ENCODE measurements at places on chromosomes 7 and 10.

GRCh38 chr10:114320249-114321116 is 81.4 kb downstream of the VWA2 start:
- DNase-seq, result peak; percentile 48

DNA sequence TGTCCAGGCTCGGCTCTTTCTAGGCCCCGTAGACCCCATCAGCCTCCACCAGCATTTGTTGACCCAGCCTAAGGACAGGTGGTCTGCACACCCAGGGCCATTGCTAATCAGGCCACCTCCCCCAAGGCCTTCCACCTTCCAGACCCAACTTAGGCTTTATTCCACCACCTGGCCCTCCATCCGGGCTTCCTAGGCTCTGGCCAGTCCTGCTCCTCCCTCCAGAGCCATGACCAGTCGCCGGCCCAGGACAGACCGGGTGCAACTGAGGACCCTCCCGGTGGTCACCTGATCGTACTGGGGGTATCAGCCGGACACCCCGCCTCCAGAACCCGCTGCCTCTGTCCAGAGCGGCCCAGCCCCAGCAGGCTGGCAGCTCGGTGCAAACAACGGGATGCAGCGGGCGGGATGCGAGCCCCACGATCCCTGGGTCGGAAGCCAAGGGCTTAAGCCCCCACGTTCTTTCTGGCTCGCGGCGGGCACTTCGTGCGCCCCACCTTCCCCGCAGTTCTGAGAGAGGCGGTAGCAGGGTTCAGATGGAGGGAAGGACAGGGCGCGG is 545 bp downstream of the NACAD start:
- DNase-seq, result no peak

- DNase-seq, result no peak
Measured at GRCh38 chr7:24862461-24862860, 105.2 kb upstream of the GSDME start.

- DNase-seq, result no peak
Measured at GRCh38 chr7:132023466-132023865, 467.0 kb upstream of the PODXL start.

DNA sequence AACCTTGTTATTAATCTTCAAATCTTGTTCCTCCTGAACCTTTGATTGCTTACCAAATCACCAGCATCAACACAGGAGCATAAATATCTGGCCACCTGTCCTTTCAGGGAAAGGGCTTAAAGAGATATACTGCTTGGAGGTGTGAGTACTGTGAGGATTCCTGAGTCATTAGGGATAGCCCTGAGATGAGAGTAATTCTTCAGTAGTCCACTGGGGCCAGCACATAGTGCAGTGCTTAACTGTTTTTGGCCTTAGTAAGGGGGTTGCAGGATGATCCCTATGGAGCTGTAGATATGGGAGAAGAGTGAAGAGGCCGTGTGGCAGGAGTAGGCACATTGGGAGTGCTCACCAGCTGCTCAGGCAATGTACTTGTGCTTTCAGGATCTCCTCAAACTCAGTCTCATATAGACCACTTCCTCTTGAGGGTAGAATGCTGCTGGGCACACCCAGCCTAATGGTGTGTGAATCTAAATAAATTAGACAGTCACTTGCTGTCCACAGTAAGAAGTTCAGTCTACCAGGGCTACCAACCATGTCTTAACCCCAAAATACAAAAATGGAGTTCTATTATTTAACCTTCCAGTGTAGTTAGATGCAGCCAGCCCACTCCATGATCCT is 26.5 kb upstream of the GPR141 start:
- DNase-seq, result no peak

DNA sequence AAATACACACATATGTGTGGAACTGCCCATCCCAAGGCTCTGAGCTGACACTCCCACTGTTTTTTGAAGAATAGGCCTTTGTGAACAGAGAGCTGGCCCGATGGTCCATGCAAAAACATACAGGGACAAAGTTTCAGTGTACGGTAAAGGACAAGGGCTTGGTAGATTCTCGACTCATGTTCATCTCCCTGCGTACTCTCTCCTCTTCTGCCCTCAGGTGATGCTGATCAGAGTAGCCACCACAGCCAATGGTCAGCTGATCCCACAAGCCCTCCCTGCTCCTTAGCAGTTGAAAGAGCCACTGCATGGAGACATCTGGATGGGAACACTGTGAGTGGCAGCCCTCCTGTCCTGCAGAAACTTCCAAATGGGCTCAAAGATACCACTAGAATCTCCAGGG is 23.1 kb upstream of the C10orf71 start:
- no peak for DNase-seq

DNA sequence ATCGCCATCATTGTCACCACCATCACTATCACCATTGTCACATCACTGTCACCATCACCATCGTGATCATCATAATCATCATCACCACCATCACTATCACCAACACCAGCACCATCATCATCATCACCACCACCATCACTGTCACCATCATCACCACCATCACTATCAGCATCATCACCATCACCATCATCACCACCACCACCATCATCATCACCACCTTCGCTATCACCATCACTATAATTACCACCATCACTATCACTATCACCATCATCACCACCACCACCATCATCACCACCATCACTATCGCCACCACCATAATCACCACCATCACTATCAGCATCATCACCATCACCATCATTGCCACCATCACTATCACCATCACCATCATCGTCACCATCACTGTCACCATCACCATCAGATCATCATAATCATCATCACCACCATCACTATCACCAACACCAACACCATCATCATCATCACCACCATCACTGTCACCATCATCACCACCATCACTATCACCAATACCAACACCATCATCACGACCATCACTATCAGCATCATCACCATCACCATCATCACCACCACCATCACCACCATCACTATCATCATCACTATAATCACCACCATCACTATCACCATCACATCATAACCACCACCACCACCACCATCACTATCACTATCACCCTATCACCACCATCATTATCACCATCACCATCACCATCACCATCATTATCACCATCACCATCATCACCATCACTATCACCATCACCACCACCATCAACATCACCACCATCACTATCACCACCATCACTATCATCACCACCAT is 6.0 kb upstream of the GNA12 start:
- no peak for DNase-seq

DNA sequence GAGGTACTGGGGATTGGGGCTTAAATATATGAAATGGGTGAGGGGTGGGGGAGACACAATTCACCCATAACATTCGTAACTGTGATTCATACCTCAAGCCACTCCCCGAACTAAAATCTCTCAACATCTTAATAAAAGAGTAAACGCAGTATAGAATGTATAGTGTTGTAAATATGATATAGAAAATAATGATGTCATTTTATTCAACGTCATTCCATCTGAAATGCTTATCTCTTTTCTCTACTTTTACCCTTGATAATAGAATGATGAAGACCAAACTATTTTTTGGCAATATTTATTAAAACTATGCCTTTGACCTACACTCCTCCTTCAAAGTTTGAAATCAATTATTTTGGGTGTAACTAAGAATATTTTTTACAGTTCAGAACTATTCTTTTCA is 36.4 kb downstream of the FRA10AC1 start:
- DNase-seq, result no peak

DNA sequence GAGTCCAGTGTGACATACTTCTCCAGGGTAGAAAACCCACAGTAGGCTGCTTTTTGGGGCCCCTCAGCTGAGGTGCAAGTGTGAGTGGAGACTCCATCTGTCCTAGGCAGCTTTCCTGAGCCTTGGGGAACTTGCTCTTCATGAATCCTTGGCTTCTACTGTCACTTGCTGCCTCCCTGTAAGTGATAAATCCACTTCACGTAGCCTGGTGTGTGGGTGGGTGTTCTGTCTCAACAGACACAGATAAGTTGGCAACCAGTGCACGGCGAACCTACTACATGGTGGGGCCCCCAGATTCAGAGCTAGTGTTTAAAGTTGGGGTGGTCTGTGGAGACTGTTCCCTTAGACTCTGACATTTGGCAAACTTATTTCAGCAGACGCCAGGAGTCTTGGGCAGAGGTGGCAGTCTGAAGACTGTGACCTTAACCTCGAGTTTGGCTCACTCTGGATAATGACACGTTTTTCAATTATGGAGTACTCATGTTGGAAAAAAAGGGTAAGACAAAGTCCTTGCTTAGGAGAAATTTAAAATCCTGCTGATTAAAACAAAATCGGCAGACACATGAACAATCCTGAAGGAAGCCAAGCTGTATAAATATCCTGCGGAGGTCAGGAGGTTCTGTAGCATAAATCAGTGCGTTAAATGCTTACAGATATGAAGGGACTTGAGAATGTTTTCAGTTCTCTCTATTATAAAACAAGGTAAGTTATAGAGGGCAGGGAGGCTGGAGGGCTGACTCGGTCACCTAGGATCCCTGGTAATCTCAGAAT is 376.9 kb downstream of the PHTF2 start:
- DNase-seq, result no peak

- no peak for DNase-seq
Measured at GRCh38 chr10:78255214-78255613, 221.6 kb downstream of the RPS24 start.

GRCh38 chr10:3486346-3487065 is 298.5 kb downstream of the KLF6 start:
- DNase-seq, result peak; percentile 53

GRCh38 chr10:107545717-107546116 is 381.2 kb upstream of the SORCS1 start:
- DNase-seq, result no peak

- DNase-seq, result no peak
Measured at GRCh38 chr7:74223711-74224510, 14.1 kb downstream of the LAT2 start.

- DNase-seq, result peak; percentile 16
Measured at GRCh38 chr7:40000734-40001315, 50.8 kb downstream of the CDK13 start.

DNA sequence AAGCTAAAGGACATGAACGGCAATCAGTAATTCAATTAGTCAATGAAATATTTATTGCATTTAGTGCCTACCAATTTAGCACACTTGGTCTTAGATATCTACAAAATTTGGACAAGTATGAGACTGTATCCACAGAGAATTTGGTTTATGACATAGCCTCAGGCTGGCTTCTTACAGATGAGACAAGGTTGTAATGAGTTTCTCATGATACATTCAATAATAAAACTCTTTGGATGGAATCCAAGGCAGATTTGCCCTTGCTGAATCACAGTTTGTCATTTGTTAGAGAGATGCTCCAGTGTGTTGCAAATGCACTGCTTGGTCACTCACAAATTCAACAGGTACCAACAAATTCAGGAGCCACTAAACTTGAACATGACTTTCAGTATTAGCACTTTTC is 162.5 kb downstream of the GPR37 start:
- DNase-seq, result no peak

GRCh38 chr7:107387573-107388219 is 82.2 kb upstream of the GPR22 start:
- peak; percentile 83 for DNase-seq

- DNase-seq, result no peak
Measured at GRCh38 chr10:112678581-112678980, 231.6 kb downstream of the VTI1A start.

DNA sequence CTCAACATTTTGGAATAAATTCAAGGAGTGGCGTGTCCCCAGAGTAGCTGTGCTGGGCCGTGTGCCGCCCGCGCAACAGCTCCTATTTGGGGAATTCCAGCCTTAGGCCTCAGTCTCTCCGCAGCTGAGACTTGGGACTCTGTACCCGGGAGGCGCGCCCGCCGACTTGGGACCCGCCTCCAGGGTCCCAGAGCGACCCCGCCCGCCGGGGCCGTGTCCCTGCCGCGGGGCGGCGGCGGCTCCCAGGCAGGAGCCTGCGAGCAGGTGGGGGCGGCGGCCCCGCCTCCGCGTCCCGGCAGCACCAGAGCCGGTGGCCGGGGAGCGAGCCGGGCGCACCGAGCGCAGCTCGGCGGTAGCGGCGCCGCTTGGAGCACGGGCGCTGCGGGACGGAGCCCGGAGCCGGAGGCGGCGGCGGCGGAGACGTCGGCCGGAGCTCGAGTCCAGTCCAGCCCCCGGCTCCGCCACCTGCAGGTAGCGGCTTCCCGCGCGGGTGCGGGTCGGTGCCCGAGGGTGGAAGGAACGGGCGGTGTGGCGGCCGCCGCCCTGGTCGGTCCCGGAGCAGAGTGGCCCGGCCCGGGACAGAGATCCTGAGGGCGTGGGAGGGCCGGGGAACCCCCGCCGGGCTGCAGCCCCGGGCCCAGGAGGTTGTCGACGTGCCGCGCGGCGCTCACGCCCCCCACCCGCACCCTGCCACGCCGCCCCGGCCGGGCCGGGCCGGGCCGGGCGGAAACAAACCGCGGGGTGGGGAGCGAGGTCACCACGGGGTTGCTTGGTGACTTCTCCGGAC is at the start of gene WIPF3:
Gene WIPF3 (plus strand): TSS at position 301 of the 787 bp plus-strand sequence. CDS start 28,217 bp downstream, outside the sequence.
- DNase-seq, result no peak

GRCh38 chr10:97007417-97007816 is 175.3 kb downstream of the LCOR start:
- DNase-seq, result no peak

DNA sequence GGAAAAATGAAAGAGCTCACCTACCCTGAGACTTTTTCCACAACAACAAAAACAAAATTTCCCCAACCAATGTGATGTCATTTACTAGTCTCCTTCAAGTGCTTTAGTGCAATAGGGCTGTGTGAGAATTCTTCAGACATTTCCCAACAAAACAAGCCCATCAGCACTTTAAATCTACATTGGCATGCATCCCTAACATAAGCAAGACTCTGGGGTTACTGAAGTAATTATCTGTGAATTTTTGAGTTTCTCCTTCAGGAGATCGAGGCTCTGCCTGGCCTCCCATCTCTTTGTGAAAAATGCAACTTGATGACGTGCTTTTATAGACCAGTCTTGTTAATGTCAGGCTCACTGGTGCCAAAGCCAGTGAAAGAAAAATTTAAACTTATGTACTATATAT is 255.6 kb downstream of the GFRA1 start:
- no peak for DNase-seq

DNA sequence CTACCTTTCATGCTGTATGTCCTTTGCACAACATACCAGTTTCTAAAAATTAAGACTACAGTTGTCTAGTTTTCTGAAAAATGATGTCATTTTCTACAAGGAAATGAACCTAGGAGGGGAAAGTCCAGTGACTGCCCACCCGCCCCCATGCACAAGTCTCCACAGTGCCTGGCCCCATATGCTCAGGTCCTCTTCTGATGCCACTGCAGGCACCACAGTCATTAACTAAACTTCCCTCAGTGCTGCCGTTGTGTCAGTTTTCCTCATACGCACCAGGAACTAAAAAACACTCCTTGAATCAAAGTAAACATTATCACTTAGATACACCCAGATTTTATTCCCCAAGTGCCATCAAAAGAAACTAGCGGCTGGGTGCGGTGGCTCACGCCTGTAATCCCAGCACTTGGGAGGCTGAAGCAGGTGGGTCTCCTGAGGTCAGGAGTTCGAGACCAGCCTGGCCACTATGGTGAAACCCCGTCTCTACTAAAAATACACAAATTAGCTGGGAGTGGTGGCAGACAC is 6.9 kb upstream of the TNS3 start:
- DNase-seq, result no peak

GRCh38 chr10:45495438-45496152 is 121.6 kb downstream of the ALOX5 start:
- peak; percentile 19 for DNase-seq

GRCh38 chr7:122965306-122965705 is 30.2 kb downstream of the TAS2R16 start:
- DNase-seq, result no peak

- no peak for DNase-seq
Measured at GRCh38 chr7:571718-572415, 52.2 kb upstream of the PDGFA start.

GRCh38 chr10:75971402-75972211 is 540.2 kb downstream of the LRMDA start:
- DNase-seq, result peak; percentile 88

- DNase-seq, result no peak
Measured at GRCh38 chr10:122236690-122237306, 34.3 kb upstream of the BTBD16 start.

Measured in astrocyte of the spinal cord (primary cell).